ENCODE measurements at places on chromosomes 5 and 9.

DNA sequence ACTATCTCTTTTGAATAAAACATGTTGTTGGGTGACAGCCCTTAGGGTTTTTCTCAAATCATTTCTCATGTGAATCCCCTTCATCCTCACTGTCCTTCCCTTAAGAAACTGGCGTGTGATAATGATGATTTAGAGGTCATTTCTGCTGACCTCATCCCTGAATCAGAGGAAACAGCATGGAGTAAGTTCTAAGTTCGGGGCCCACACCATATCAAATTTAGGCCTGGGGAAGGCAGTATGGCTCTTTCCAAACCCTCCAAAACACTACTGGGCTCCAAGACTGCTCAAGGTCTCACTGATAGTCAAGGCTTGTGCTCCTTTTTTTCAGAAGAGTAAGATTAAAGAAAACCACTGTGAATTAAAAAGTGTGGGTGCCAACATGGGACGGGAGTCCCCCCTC, 872 bp upstream of the SMIM3 start:
- no peak for DNase-seq

DNA sequence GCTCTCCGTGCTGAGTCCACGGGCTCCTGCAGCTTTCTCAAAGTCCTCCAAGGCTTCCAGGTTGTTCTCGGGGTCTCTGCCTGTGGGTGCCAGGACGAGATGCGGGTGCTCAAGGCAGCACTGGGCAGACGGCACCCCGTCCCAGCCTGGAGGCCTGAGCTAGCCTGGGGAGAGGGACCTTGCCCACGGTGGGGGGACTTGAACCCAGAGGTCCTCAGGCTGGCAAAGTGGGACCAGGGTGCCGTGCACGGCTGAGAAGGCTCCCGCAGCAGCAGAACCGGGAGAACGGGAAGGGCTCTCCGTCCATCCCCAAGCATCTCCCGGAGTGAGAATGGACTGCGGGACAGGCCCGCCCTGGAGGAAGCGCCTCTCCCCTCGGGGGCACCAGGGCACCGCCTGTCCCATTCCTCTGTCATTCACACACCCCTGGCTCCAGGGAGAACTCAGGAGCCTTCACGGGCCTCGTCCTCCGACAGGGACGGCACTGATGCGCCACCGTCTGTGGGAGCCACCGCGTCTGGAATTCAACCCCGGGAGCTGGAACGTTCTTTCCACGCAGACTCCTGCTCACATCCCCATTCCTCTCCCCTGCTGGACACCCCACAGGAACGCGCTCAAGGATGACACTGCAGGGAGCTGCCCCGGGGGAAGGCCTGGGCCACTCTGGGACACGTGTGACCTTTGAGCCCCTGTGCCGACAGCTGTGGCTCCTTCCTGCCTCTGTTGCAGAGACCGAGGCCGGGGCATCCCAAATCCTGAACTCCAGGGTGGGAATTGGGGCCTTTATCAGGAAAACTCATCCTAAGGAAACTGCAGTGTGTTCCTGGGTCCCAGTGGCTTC, 16.3 kb upstream of the OBP2B start:
- no peak for DNase-seq

- DNase-seq, result no peak
Observed at GRCh38 chr9:124928116-124928515, 12.8 kb downstream of the GOLGA1 start.

GRCh38 chr9:4750023-4750673, 9.1 kb upstream of the AK3 start:
- DNase-seq, result peak; percentile 70

All from fibroblast of the aortic adventitia (primary cell).